ENCODE measurements at places on chromosomes 12 and 14.

DNA sequence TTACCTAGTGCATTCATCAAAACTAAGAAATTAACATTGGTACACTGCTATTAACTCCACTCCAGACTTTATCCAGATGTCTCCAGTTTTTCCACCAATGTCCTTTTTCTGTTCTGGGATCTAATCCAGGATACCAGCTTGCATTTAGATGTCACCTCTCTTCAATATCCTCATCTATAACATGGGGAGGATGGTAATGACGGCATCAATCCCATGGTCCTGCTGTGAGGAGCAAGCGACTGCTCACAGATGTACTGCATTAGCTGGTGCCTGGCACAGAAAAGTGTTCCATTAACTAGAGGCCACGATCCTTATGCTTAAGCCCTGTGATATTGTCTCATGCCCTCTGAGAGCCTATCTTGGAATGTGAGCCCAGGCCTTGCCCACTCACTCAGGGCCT is 53.8 kb downstream of the CALM1 start:
- no peak for DNase-seq

DNA sequence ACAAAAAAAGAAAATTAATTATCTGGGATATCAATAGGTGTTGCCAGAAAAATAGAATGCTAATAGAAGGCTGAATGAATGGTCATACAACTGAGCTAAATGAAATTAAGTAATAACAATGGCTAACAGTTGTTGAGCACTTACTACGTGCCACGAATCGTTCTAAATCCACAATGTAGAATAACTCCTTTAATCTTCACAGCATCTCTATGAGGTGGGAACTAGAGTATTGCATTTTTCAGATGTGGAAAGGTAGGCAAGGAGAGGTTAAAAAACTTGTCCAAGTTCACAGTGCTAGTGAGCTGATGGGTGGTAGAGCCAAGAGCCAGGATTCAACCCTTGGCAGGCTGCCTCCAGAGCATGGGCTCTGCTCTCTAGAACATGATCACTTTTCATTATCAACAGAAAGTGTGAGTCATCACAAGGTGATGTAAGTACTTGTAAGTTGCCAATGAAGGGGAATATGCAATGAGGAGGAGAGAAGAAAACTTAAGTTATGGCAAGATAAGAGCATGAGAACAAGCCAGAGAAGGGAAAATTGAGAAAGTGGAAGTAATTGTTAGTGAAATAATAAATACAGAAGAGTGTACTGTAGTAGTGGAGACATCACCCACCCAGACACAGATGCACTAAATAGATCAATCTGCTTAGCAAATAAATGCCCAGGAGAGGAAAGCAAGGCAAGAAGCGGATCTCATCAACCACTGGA is 122.1 kb downstream of the PRKD1 start:
- peak; percentile 87 for DNase-seq

DNA sequence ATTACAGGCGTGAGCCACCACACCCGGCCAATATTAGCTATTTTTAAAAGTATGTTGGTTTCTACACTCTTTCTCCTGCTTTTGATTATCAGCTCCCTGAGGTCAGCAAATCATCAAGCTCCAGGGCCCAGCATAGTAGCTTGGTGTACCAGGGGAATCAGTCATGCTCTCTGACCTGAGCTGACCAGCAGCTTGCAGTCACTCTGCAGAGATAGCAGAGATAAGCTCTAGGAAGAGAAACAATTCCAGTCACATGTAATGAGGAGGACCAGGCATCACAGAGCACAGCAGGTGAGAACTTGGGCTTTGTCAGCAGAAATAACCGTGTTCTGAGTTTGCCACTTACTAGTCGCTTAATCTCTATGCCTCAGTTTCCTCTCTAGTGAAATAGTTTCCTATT is 8.5 kb downstream of the PLEKHD1 start:
- DNase-seq = no peak

GRCh38 chr14:99688210-99688581 is 4.1 kb downstream of the CYP46A1 start:
- DNase-seq = no peak

DNA sequence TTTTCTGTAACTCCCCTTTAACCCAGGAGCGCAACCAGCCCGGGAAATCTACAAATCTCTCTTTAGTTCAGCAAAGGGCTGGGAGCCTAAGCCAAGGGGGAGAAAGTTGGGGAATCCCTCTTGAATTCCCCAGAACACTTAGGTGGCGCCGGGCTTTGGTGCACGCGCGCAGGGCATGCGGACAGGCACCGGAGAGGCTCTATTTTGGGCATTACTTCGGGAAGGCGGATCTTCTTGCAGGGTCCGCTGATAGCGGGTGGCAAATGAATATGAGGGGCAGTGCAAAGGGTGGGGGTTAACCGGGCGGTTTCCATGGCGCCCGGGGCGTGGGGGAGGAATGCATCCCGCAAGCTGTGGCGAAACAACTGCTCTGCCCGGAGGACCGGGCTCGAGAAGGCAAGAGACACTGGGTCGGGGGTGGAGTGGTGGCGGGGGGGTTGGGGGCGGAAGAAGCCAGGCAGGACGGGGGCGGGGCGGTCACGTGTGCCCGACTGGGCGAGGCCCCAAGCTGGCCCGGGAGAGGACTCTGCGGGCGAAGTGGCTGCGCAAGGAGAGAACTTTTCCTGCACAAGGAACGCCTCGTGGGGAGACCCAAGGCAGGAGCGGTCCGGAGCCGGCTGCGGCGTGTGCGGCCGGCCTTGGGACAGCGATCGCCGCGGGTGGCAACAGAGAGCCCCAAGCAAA is at the start of gene FLVCR2:
Gene FLVCR2 (plus strand): TSS at position 519 of the 684 bp plus-strand sequence. CDS start 353 bp downstream, outside the sequence.
- DNase-seq = no peak

DNA sequence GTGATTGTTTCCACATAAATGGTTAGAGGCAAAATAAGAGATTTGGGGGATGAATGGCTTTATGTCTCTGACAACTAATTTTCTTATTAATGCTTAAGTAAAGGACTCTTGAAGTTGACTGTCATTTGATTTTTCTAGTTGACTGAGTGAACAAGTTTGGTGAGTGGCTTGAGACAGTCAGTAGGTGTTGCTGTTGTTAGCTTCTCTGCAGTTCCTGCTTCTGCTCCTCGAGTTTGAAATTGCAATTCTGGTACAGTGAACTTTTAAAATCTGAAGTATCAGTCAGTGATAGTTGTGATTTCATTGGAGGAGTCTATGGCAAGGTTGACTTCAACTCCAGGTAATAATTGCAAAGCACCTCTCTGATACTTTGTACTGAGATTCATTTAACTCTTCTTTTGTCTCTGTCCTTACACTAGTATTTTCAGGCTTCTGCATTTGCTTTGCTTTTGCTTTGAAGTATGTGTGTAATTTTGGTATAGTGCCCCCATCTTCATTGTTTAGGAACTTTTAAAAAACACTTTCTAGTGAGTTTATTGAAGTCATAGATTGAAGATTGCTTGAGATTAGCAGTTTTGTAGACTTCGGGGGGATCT is 415.5 kb downstream of the PCNX1 start:
- no peak for DNase-seq

- DNase-seq = no peak
Observed at GRCh38 chr12:115506822-115507559, 770.5 kb downstream of the MED13L start.

DNA sequence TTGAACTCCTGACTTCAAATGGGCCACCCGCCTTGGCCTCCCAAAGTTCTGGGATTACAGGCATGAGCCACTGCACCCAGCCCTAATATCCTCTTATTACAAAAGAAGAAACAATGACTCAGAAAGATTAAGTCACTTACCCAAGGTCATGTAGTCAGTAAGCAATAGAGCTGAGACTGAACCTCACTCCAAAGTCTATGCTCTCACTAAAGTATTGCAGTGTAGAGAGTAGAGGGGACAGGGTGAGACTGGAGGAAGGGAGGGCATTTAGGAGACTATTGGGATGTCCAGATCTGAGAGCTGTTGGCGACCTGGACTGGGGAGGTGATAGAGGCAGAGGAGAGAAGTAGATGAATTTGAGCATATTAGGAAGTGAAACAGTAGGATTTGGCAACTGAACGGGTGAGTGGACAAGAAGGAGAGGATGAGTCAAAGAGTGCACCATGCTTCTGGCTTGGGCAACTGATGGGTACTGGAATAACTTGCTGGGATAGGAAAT is 11.8 kb downstream of the P2RX7 start:
- DNase-seq = no peak

GRCh38 chr14:102659797-102660196 is 67.3 kb downstream of the RCOR1 start:
- peak; percentile 34 for DNase-seq

GRCh38 chr14:37903343-37904191 is 304.1 kb upstream of the SSTR1 start:
- DNase-seq = peak; percentile 42

- DNase-seq = no peak
Observed at GRCh38 chr12:96701856-96702255, 205.2 kb upstream of the NEDD1 start.
